ENCODE measurements at places on chromosomes 7 and 10. TPM values are rescaled to one million over a fixed set of nuclear protein-coding genes. Genes with fewer than 3 reads are reported as not detected.

Gene WDR86
- total RNA-seq = not detected

Gene PPIF
- total RNA-seq = 161 TPM

GRCh38 chr10:52437205-52437646 is 123.1 kb downstream of the DKK1 start:
- no peak for DNase-seq

DNA sequence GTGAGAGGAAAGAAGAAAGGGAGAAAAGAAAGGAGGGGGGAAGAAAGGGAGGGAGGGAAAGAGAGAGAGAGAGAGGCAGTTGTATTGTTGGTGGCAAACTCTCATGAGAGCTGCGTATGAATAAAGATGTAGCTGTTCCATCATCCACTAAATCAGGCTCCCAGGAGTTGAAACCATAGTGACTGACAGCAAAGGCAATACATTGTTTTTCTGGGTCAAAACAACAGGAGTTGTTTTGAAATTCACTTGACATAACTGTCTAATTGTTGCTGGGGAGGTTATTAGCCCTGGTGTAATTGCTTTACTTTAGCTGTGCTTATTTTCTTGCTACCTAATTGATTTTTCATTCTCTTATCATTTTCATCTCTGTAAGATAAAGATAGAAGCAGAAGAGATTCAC is 173.4 kb downstream of the NPSR1 start:
- no peak for DNase-seq

Measured in activated CD4-positive, alpha-beta T cell treated with anti-CD3 and anti-CD28 coated beads, Interleukin-2, amount 10 ng/mL, durations not matched to agents 24 days and 14 days (primary cell).